Stimulated activated naive CD4-positive, alpha-beta T cell treated with Interleukin-2 at 50 U/mL for 16 hours (primary cell): ENCODE measurements at places on chromosomes 7 and 10.

- DNase-seq, result no peak
Observed at GRCh38 chr7:89857767-89858166, 296.5 kb upstream of the STEAP1 start.

- DNase-seq, result no peak
Observed at GRCh38 chr7:155386608-155387007, 71.3 kb upstream of the EN2 start.

- no peak for DNase-seq
Observed at GRCh38 chr7:52472006-52472620, 563.3 kb upstream of the POM121L12 start.

- DNase-seq, result no peak
Observed at GRCh38 chr7:12207046-12207445, 4.0 kb upstream of the TMEM106B start.

- DNase-seq, result peak; percentile 62
Observed at GRCh38 chr7:155738652-155739537, 73.4 kb downstream of the SHH start.

DNA sequence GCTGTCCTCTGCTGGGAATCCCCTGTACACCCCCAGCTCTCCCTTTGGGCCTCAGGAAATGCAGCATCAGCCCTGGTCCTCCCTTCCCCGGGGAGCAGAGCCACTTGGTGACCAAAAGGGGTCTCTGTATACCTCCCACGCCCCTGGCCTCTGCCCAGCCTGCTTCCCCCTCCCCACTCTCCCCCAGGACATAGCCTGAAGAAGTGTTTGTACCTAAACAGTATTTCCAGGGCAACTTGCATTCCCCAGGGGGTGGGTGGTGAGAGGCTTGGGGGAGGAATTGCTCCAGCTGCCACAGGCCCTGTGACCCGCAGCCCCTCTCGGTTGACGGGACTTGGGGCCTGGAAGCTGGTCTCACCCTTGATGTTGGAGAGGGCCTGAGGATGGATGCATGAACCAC lies 39.3 kb downstream of the TMEM270 start:
- DNase-seq, result no peak

DNA sequence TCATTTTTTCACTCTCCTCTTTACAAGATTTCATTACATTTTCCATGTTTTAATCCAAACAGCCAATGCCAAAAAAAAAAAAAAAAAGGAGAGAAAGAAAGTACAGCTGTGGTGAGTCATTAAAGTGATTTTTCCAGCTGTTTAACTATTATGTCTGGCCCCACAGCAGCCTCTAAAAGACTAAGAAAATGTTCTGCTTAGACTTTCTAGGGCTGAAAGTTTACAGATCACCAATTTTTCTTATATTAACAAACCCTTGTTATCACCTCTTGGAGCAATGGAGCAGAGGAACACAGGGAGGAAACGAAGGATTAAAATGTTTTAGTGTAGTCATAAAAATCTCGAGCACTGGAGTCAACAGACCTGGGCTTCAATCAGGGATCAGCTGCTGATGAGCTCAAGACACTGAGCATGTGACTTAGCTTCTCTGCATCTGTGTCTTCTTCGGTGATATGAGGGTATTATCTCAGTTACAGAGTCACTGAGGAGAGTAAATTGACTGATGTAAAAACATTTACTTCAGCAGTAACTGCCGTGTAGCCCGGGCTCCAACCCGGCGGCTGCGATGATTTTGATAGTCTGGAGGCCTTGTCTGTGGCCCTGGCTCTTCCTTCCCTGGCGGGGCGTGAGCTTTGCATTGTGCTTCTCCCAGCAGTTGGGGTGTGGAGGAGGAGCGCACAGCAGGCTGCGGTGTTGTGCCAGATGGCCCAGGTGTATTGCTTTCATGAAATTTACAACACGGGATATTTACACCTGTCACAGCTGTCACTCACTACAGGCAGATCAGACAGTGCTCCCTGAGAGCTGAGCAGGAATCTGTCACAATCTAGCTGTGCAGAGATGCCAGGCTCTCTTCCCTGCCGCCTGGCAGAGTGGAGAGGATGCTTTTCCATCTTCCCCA lies 298.3 kb upstream of the FZD8 start:
- no peak for DNase-seq

GRCh38 chr10:113520690-113521474 lies 32.0 kb upstream of the HABP2 start:
- no peak for DNase-seq

- DNase-seq, result no peak
Observed at GRCh38 chr7:155609185-155609584, 35.3 kb upstream of the RBM33 start.

GRCh38 chr10:3152566-3152935 lies 20.0 kb downstream of the PITRM1 start:
- DNase-seq, result no peak

GRCh38 chr10:2456834-2457233 lies 610.5 kb upstream of the PFKP start:
- DNase-seq, result no peak

- DNase-seq, result no peak
Observed at GRCh38 chr10:49540056-49540797, 1.3 kb upstream of the ERCC6 start.

GRCh38 chr7:83468251-83468739 lies 180.6 kb downstream of the SEMA3E start:
- no peak for DNase-seq

- no peak for DNase-seq
Observed at GRCh38 chr7:134654104-134654775, 7.6 kb downstream of the BPGM start.

- DNase-seq, result no peak
Observed at GRCh38 chr10:59674215-59674836, 35.3 kb downstream of the SLC16A9 start.

GRCh38 chr7:8152489-8153192 lies 109.3 kb downstream of the ICA1 start:
- no peak for DNase-seq

DNA sequence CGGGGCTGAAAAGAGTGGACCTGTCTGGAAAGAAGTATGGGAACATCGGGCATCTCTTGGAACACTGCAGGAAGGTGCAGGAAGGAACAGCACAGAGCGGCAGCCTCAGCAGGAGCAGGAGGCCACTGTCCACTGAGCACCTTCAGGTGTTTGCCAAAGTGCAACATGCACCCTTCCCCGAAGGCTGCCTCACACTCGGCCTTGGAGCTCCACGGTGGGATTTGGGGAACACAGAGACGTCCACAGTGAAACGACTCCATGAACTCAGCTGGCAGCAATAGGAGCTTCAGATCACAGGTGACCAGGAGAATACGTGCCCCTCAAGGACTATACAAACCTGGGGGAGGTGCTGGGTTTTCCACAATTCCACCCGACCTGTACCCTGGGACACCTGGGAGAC lies 140.3 kb upstream of the RET start:
- DNase-seq, result no peak

- no peak for DNase-seq
Observed at GRCh38 chr10:110872984-110873923, 1.5 kb downstream of the PDCD4 start.

GRCh38 chr10:73459683-73460314 lies 26.4 kb upstream of the MSS51 start:
- DNase-seq, result no peak

GRCh38 chr7:37448636-37449361 lies at the start of gene ELMO1:
Gene ELMO1, minus strand, starts transcription at chr7:37448864. Its CDS starts 106,174 bp downstream, at chr7:37342690.
- peak; percentile 73 for DNase-seq

DNA sequence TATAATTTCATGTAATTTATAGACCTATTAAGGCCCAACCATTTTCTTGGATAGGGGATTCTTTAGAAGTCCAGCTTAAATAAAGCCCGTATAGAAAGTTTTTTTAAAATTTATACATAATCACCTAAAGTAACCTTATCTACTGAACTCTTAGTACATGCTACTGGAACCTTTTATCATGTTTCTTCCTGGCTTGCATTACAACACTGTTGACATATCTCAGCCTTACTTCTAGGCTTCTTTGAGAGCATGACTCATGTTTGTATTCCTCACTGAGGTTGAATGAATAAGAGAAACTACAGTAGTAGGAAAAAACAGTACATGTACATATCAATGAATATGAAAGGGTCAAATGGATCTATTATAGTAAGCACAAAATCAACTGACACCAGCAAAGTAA lies 8.2 kb upstream of the MAGI2 start:
- no peak for DNase-seq

- DNase-seq, result no peak
Observed at GRCh38 chr10:43355749-43356371, 15.6 kb upstream of the FXYD4 start.

DNA sequence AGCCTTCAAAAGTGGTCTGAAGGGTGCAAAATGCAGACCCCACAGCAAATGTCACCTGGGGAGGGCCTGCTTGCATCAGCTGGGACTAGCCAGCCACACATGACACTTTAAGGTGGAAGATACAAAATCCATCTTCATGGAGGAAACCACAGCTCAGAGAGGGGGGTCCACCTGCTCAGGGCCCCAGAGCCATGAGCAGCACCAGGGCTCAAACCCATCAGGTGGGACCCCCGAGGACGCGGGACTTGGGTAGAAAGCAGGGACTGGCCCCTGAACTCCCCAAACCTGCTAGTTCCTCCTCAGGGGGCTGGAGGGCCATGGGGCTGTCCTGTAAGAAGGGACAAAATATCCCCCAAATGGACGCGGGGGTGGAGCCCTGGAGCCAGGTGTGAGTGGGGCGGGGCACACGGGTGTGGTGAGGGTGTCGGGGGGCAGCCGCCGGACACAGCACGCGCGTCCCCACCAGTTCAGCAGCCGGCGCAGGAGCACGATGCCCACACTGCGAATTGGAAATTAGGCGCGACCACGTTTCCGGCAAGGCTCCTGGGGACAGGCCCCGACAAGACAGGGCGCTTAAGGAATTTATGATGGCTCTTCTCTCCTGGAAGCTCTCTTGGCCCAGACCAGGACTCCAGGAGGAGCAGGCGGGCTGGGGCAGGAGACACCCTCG lies 8.0 kb downstream of the PDGFA start:
- DNase-seq, result no peak

- DNase-seq, result no peak
Observed at GRCh38 chr10:104349623-104350126, 4.0 kb upstream of the CFAP58 start.

DNA sequence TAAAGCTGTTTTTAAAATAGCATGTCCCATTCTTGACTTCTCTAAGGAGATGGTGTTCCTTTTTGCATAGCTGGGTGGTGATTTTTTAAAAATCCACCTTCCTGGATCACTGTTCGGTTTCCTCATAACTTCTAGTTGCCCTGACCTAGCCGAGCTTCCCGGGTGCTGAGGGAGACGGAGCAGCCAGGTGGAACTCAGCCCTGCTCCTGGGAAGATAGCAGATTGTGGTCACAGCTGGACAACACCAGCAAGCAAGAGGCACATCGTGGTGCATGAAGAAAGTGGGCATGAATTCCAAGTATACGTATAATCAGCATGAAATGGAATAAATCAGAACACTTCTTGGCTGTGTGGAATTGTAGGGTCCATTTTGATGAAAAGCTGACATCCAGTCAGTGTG lies 73.5 kb upstream of the RSU1 start:
- DNase-seq, result no peak

DNA sequence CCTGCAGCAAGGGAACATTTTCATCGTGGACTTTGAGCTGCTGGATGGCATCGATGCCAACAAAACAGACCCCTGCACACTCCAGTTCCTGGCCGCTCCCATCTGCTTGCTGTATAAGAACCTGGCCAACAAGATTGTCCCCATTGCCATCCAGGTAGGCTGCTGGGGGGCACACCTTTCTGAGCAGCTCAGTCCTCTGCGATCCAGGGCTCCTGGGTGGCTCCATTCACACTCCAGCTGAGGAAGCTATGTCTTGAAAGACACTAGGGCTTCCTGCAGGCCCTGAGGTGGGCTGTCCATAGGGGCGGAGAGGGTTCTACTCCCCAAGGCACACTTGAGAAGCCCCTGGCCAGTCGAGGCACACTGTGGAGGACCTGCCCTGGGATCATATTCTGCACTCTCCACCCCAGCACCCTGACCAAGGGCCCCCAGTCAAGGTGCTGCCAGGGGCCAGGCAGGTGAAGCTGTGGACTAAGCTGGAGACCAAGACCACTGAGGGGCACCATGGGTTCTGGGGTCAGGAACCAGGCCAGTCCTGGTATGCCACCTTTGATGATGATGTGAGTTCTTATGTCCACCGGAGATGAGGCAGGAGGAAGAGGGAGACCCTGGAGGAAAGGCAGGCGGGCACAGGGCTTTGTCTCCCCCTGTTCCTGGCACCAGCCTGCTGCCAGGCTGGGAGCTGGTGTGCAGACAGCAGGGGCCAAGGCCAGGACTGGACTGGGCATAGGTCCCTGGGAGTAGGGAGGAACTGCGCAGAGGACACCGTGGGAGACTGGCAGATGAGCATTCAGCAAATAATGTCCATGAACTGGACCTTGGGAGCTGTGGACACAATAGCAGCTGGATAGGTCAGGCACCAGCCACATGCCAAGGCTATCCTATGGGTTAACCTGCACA lies 54.8 kb downstream of the ALOX5 start:
- no peak for DNase-seq

DNA sequence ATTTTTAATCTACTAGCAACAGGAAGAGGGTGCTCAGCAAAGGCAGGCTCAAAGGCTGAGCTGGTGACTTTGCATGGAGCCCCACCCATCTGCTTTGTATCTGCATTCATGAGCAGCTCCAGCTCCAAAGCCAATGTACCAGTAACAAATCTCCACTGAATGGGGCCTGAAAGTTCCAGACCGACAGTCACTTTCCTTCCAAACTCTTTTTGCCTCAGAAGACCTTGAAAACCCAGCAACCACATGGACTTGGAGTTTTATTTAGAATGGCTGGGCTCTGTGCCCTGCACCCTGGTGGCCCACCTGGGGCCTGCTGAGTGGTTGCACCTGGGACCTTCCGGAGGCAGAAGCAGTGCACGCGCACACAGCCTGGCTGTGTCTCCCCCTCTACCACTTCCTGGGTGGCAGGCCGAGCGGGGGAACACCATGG lies 195.0 kb upstream of the PLXNA4 start:
- DNase-seq, result no peak

- DNase-seq, result no peak
Observed at GRCh38 chr10:34380856-34381255, 434.2 kb downstream of the PARD3 start.

- no peak for DNase-seq
Observed at GRCh38 chr10:30034433-30035137, 24.8 kb downstream of the JCAD start.

- DNase-seq, result no peak
Observed at GRCh38 chr7:657565-658119, 68.9 kb upstream of the DNAAF5 start.

DNA sequence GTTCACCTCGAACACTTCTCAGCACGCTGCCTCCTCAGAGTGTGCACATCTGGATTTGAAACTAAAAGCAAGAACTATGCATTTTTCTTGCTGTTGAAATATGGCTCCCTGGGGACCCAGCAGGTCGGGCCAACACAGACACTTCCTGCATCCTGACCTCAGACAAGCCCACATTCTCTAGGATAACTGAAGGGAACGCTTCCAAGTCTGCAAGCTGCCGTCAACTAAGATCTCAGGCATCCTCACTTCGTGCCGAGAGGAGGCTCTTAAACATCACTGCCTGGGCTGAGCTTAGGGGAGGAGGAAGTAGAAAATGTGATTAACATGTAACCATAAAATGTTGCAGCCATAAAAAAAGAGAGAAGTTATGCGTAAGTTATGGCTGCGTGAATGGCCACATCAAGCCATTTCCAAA lies 65.5 kb downstream of the PYROXD2 start:
- DNase-seq, result no peak
